Activated CD8-positive, alpha-beta T cell treated with anti-CD3 and anti-CD28 coated beads for 36 hours (primary cell): ENCODE measurements at places on chromosomes 3 and 15. TPM values are rescaled to one million over a fixed set of nuclear protein-coding genes. Genes with fewer than 3 reads are reported as not detected.

GRCh38 chr15:57522148-57522547 lies 69.6 kb upstream of the MYZAP start:
- no peak for DNase-seq

GRCh38 chr3:181629711-181630110 lies 82.0 kb upstream of the SOX2 start:
- no peak for DNase-seq

The CX3CR1 gene
- total RNA-seq, result 0.88 TPM

- no peak for DNase-seq
Measured at GRCh38 chr3:54681706-54682105, 246.2 kb downstream of the LRTM1 start.

DNA sequence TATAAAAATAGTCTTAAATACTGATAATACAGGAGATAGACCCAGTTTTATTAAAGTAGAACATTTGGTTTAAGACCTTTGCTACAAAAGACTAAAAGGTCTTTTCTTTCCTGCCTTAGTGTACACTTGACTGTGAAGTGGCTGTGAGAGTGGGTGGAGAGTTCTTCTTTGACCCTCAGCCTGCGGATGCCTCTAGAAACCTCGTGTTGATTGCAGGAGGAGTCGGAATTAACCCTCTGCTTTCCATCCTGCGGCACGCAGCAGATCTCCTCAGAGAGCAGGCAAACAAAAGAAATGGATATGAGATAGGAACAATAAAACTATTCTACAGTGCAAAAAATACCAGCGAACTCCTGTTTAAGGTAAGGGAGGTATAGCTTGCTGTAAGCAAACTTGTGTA lies 36.5 kb downstream of the OXNAD1 start:
- DNase-seq, result peak; percentile 71
